ENCODE measurements at places on chromosomes 13 and 19.
A peak's percentile ranks its signal among the peaks of the same experiment; 100 is the strongest.

GRCh38 chr13:59754411-59754810 lies 409.3 kb downstream of the DIAPH3 start:
- DNase-seq: no peak

DNA sequence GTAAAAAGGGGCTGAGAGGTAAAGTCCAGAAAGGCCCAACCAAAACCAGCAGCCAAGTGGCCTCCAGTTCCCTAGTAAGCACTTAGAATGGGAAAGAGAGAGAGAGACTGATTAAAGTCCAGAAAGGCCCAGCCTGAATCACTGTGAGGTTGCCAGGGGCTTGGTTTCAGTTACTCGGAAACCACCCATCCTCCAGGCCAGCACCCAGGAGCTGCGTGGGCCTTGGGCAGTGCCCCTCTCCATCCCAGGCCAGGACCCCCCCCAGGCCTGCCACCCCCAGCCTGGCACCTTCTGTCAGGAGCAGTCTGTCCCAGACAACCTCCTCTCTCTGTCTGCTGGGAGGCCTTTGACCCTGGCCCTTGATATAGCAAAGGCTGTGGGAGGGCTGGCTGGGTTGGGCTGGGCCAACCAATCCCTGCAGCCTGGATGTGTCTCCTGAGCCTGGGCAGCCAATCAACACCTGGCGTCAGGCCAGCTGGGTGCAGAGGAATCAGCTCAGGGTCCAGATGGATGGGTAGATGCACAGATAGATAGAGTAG lies at the start of gene CYP4F2:
TSS of gene CYP4F2 (minus strand) at position 337 of the 539 bp plus-strand sequence. CDS start 463 bp downstream, outside the sequence.
- DNase-seq: no peak

- DNase-seq: peak; percentile 64
Measured at GRCh38 chr13:94712812-94713560, 641 bp upstream of the SOX21 start.

DNA sequence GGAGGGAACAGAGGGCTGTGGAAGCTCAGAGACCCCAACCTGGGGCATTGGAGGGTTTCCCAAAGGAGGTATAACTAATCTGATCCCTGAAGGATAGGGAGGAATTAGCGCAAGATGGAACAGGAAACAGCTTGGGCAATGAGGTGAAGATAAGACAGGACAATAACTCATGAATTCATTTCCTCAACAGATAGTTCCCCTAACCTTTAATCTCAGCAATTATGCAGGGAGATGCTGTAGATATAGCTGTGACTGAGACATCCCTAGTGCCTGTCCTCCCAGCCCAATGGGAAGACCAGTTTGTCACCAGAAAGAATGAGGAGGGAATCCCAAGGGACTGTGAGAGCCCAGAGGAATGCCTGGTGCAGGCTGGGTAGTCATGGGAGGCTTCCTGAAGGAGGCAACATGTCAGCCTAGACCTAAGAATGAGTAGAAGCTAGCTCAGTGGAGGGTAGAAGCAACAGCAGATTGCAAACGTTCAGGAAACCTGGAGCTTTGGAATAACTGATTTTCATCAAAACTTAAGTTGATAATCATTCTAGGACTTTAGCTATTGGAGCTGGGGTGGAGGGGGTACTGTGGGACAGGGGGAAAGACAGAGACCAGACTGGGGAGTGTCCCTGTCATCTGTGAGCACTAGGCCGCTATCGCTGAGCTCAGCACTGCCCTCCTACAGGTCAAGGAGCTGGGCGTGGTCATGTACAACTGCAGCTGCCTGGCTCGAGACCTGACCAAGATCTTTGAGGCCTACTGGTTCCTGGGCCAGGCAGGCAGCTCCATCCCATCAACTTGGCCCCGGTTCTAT lies 18.8 kb downstream of the HIPK4 start:
- DNase-seq: no peak

DNA sequence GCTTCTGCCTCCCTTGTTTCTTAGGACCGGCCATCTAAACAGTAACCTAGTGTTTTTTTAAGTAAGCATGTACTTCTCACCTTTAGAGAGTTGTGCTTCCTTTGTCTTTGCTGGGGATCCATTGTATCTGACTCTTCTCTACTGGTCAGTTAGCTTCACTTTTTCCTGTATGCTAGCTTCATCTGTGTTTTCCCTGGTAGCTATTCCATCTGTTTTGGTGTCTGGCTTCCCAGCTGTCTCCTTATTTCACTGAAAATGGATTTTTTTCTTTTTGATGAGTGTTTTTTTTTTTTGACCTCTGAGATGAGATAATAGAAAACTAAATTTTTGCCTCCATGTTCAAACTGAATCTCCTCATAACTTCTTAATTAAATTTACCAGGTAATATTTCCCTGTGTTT lies 637.0 kb upstream of the SLC10A2 start:
- DNase-seq: no peak

GRCh38 chr13:106276876-106277275 lies 258.6 kb downstream of the EFNB2 start:
- DNase-seq: no peak

- DNase-seq: no peak
Measured at GRCh38 chr13:98835156-98835555, 82.7 kb upstream of the SLC15A1 start.

- DNase-seq: no peak
Measured at GRCh38 chr13:42101821-42102585, 53.6 kb downstream of the DGKH start.

- DNase-seq: no peak
Measured at GRCh38 chr19:1364070-1364704, 19.5 kb upstream of the NDUFS7 start.

Data from fibroblast of gingiva (primary cell).